Activated T-helper 9 cell treated with anti-CD3 and anti-CD28 coated beads, Interleukin-2, amount 50 U/mL, for 16 hours (primary cell): ENCODE measurements at places on chromosomes 16 and 17.

DNA sequence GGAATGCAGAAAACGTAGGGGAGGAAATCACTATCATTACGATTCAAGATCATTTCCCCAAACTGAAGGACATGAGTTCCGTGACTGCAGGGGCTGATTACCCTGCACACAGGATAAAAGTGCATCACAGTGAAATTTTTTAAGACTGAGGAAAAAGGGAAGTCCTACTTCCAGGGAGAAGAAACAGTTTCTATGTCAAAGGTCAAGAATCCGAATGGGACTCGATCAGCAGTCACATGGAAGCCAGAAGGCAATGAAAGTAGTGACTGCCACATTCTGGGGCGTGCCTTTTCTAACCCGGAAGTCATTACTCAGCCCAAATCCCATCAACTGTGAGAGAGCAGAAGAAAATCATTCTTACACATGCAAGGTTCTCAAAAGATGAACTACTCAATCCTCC, 12.1 kb downstream of the ZZEF1 start:
- DNase-seq, result no peak

GRCh38 chr17:1142561-1142971, 37.2 kb downstream of the ABR start:
- DNase-seq, result no peak

GRCh38 chr16:75252946-75253911, 1.8 kb upstream of the BCAR1 start:
- DNase-seq, result no peak

DNA sequence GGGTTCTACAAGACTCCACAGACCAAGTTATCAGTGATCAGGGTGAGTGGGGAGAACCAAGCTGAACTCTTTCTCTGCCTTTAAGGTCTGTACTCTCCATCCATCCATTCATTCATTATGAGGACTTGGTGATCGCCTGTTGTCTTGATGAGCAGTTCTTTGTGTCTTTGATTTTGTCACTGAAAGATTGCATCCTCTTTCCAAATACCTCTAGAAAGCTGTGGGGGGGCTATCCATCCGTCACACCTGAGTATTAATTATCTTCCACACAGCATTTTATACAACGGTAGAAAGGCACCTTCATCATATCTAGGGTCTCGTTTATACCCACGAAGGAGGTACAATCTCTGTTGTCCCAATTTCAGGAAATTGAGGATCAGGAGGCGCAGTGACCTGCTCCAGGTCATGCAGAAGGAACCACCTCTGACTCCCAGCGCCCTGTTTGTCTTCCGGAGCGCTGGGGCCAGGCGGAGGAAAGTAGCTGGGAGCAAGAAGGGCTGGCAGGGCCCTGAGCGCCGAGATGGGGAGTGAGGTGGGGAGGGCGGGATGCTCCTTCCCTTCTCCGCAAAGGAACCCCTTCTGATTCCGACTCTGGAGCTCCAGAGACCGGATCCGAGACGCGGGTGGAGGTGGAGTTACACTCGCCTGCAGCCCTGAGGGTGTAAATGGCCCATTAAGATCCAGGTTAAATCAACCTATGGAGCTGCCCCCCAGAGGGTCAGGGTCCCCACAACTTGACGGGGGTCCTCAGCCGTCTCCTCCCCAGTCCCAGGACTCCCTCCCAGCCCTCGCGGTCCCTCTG, 605 bp upstream of the ABAT start:
- DNase-seq, result no peak
